SK-N-DZ (cell line): ENCODE measurements at places on chromosomes 6 and 20.

GRCh38 chr6:170146640-170147039 lies 144.2 kb downstream of the DLL1 start:
- no peak for DNase-seq

DNA sequence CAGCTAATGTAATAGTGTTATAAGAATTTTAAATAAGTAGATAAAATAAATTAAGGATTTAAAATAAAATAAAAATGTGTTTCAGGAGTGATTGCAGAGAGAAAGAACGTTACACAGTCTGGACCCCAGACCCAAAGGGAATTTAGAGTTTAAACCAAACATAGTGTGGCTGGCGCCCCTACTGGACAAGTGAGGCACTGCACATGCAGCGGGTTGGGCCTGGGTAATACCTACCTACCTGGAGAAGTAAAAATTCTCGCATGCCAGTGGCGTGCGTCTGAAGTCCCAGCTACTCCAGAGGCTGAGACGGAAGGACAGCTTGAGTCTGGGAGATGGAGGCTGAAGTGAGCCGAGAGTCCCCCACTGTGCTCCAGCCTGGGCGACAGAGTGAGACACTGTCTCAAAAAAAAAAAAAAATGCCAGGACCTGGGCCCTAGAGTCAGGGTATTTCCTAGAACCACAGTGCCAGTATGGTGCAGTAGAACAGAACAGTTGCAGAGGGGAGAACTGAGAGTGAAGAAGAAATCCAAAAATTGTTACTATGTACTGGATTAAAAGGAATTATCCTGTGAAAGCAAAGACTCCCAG lies 71.4 kb upstream of the TCF21 start:
- DNase-seq = peak; percentile 19

DNA sequence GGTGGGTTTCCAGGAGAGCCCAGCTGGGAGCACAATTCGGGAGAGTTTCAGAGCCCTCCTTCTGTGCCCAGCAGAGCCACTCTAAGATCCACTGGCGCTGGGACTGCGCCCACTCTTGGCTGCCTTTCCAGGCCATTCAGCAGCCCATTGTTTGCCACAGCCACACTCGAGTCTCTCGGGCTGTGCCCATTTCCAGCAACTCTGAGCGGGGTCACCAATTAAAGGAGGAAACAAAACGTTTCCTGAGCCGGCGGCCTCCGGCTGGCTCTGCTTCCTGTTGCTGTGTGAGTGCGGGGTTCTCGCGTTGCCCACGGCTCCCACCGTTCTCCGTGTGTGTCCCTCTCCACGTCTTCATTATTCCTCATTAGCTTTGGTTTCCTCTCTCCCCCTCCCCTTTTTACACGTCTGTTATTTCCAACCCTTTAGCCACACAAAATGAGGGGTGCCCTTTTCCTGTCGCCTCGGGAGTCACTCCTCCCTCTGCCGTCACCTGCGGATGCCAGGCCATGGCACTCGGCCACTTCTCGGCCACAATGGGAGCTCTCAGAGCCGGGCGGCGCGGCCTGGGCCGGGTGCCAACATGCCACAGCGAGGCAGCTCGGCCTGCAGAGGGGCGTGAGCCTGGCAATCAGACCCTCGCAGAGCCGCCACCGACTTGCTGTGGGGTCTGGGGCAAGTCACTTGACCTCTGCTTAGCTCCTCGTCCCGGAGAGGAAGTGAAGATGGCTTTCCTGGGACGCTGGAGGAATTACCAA lies 94.3 kb upstream of the NKX2-2 start:
- no peak for DNase-seq

DNA sequence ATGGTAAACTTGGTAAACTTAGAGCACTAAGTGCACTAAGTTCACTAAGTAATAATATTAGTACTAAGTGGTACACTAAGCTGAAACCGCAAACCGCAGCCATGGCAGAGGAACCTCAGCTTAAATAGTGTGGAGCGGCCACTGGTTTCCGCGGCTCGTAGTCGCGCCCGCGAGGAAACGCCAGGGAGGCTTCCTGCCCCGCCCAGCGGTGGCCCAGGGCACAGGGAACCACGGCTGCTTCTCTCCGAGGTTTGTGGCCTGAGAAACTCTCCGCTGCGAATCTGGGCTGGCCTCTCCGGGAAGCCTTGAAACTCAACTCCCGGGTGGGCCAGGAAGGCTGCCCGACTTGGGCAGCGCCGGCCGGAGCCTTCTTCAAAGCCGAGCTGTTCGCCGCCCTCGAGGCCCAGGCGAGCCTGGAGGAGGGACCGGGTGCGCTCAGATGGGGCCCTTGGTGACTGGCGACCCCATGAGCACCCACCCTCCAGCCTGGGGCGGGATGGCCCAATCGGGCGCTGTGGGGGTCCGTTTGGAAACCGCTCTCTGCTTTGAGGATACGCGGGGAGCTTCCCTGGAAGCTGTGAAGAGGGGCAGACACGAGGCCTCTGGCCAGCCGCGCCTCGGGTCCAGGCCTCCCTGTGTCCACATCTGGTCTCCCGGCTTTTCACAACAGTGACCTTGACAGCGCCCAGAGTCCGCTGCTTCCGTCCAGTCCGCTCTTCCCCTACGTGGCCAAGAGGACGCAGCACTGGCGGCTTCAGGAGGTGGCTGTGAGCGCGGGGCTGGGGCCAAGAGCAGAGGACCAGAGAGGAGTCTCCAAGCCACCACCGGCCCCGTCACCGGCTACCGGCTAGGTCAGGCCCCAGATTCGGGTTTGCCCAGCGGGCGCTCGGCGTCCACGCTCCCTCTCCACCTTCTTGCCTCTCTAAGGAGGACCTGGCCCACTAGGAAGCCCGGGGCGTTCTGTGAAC lies 25.4 kb upstream of the HLA-E start:
- DNase-seq = no peak

GRCh38 chr6:10235344-10235743 lies 179.5 kb downstream of the TFAP2A start:
- no peak for DNase-seq

DNA sequence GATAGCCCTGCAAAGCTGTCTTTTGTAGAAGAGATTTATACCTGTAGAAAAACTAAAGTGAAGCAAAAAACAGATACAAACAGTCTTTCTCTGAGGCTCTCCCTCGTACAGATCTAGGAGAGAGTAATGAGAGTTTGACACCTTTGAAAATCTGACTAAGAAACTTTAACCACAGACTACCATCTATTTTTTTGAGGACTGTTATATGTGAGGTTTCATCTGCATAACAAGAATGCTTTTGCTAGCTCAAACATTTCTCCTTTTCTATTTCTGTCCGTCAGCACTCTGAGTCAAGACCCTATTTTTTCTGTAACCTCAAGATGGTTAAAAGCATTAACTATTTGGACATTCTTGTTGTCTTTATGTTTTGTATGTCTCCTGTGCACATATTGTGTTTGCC lies 193.0 kb downstream of the BTBD3 start:
- no peak for DNase-seq

- DNase-seq = peak; percentile 36
These were observed 28.1 kb downstream of the NCOA7 start for GRCh38 chr6:125818772-125819260.

GRCh38 chr6:43082806-43083655 lies 6.9 kb downstream of the PTK7 start:
- no peak for DNase-seq

DNA sequence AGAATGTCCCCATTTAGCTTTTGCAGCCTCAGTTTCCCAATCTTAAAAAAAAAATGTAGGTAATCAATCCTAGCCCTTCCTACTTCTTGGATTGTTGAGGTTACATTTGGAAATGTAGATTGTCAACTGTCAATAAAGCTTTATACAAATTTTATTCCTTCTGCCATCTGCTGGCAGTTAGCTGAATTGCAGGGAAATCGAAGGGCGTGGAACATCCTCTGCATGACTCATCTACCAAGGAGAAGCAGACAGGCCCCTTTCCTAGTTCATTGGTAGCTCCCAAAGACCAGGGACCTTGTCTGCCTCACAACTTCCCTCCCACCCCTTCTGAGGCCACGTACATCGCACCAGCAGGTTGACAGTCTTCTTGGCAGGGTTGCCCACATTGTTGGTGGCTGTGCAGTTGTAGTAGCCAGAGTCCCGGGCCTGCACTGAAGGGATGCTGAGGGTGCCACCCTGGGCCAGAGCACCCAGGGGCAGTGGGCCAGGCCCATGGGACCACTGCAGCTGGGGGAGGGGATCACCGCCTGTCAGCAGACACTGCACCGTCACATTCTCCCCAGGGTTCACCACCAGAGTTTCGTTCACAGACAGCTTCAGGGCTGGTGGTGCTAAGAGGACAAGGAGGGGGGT lies 43.6 kb downstream of the MDGA1 start:
- no peak for DNase-seq

GRCh38 chr20:717832-718231 lies 42.2 kb upstream of the SCRT2 start:
- DNase-seq = no peak

- DNase-seq = no peak
These were observed 69.2 kb downstream of the SLC23A2 start for GRCh38 chr20:4932061-4932460.

GRCh38 chr20:33915726-33916331 lies 77.9 kb upstream of the RALY start:
- peak; percentile 49 for DNase-seq

DNA sequence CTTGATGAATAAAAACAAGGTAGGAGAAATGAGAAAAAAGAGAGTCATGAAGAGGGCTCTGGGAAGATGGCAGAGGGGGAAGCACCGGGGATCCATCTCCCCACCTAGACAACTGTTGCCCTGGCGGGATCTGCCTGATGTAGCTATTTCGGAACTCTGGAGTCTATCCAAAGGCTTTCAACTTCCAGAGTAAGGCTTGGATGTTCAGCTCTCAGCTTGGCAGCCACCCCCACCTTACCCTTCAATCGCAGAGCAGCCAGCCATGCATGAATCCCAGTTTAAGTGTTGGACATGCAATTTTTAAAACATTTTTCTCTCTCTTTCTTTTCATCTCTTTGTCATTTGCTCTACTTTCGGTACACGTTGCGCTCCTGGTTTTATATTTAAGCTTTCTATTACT lies 275.9 kb upstream of the EXOC2 start:
- no peak for DNase-seq

DNA sequence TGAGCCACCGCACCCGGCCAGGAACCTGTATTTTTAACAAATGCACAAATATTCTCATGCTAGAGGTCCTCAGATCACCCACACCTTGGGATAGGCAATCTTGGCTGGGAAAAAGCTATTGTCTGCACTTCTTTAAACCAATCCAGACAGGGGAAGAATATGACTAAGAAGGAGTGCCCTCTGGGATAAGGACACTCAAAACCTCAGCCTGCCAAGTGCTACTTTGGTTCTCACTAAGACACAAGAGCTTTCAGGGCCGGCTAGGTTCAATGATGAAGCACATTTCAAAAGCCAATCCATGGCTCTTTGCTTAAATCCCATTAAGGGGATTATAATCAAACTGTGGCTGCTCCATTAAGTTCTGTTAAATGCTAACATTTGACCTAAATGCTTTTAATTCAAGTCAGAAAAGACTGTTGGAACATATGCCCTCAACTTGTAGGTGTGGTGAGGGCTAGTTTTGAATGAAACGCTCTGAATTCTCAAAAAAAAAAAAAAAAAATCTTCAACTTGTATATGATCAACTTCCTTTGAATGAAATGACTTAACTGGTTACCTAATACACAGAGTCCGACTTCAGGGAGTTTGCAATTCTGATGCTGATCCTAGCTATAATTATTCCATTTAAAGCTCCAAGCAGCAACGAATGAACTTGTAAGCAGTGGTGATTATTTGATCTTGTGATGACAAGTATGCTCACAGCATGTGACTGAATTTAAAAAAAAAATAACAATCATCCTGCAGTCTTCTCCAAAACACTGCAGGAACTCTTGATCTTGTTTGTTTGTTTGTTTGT lies 56.6 kb downstream of the SLC23A2 start:
- no peak for DNase-seq

DNA sequence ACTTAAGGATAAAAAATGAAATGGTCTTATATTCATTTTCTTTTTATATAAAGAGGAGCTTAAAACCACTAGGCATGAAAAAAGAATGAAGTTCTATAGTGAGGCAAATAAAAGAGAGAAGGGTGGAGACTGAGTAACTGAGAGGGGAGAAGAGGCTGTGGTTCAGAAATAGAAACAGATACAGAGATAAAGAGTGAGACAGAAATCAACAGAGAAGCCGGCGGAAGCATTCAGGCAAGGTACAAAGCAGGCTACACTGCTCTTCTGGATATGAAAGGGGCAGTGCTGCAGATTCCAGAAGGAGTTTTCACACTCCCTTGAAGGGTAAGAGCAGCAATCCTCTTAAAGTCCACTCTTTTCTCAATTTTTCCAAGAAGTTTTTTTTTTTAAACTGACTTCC lies 29.9 kb downstream of the NFATC2 start:
- DNase-seq = no peak

DNA sequence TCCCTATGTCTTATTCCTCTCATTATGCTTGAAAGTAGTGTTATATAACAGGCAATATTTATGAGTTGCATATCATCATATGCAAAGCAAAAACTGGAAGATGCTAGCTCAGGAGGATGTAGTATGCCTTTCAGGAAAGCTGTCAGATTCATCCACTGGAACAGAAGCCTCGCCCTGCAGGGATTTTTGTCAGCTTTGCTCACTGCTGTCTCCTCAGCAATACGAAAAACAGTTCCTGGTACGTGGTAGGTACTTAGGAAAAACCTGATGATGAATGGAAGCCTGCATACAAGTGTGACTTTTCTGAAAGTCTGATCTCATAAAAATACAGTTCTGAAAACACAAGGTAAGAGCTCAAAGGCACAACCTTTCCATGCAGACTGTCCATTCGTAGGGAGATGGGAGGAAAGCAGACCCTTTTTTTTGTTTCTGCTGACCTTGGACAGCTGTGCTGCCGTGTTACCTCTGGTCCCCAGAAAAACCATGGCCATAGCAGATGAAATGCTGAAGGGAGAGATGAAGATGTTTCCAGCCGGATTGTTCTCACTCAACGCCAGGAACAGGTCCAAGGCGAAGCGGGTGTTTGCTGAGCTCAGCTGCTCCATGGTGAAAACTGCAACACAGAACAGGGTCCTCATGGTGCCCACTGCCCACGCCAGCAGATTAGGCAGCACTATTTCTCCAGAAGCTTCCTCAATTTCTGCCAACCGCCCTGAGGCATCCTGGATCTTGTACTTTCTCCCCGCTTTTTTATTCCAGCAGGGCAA lies 1.5 kb downstream of the SERPINB1 start:
- DNase-seq = no peak

- DNase-seq = no peak
These were observed 97.6 kb downstream of the FIG4 start for GRCh38 chr6:109788687-109789086.

GRCh38 chr6:148392671-148393070 lies 50.0 kb downstream of the SASH1 start:
- no peak for DNase-seq

DNA sequence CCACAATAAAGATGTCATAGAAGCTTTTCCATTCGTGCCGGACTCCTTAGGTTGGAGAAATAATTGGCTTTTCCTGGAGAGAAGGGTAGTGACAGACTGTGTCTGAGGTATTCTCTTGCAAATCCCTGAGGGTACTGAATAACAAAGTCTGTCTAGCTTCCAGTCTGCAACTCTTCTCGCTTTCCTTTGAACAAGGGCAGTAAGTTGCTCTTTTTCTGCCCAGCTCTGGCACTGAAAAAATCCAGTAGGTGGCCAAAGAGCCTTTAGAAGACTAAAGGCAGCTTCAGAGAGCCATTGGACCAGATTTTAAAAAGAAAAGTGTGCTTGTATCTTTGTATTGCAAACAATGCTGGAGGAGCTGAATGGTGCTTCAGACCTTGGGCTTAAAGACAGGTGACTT lies 20.7 kb upstream of the RREB1 start:
- no peak for DNase-seq
